ENCODE measurements at places on chromosomes 12 and 14. TPM values are rescaled to one million over a fixed set of nuclear protein-coding genes. Genes with fewer than 3 reads are reported as not detected.

- H3K27me3 ChIP-seq, result peaks cover 34% of the 10 kb centered on the region
- peak; percentile 8 for DNase-seq
- H3K4me1 ChIP-seq, result peaks cover 6% of the 10 kb centered on the region
Measured at GRCh38 chr14:38255408-38255672, 553 bp downstream of the CLEC14A start.

The ABHD12B gene
- total RNA-seq, result not detected

GRCh38 chr14:50068496-50068895 is 47.9 kb downstream of the VCPKMT start:
- H3K36me3 ChIP-seq, result peaks cover 6% of the 10 kb centered on the region
- H3K27ac ChIP-seq, result no peak overlapping the region
- no peak overlapping the region for H3K4me3 ChIP-seq
- peaks cover 61% of the 10 kb centered on the region for H3K4me1 ChIP-seq
- H3K27me3 ChIP-seq, result no peaks in the 10 kb centered on the region

DNA sequence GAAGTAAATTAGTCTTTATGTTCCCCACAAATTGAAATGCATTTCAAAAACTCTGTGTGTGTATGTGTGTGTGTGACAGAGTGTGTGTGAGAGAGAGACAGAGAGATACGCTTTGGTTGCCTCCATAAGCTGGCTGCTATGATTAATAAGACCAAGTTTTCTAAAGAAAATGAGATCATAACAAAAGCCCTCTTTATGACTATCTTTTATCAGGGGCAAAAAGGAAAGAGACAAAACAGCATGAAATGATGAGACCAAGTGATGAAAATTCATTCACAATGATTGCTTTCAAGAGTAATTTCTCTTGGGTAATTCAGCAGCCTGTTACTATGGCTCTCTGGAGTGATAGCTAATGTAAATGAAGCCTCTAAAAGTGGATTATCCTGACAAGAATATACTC is 277.6 kb upstream of the PLEKHG7 start:
- no peak for DNase-seq
- H3K27ac ChIP-seq, result no peak overlapping the region
- no peaks in the 10 kb centered on the region for H3K27me3 ChIP-seq
- peaks cover 3% of the 10 kb centered on the region for H3K36me3 ChIP-seq
- H3K4me3 ChIP-seq, result no peak overlapping the region
- H3K4me1 ChIP-seq, result peaks cover 15% of the 10 kb centered on the region

The SALL2 gene
- 2.7 TPM for total RNA-seq

The ANG gene
- total RNA-seq, result 0.68 TPM

GRCh38 chr12:127579446-127579845 is 687.5 kb upstream of the TMEM132C start:
- H3K27me3 ChIP-seq, result peaks cover 13% of the 10 kb centered on the region
- no peaks in the 10 kb centered on the region for H3K4me1 ChIP-seq
- H3K36me3 ChIP-seq, result no peaks in the 10 kb centered on the region
- H3K27ac ChIP-seq, result no peak overlapping the region
- DNase-seq, result no peak
- no peak overlapping the region for H3K4me3 ChIP-seq

DNA sequence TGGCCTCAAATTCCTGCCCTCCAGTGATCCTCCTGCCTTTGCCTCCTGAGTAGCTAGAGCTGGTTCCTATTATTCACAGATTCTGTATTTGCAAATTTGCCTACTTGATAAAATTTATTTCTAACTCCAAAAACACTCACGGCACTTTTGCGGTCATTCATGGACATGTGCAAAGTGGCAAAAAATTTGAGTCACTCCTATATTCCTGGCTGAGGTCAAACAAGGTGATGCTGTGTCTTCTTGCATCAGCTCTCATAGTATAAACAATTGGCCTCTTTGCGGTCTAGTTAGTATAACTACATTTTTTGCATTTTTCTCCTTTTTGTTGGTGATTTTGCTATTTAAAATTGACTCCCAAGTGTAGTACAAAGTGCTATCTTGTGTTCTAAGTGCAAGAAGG is 24.7 kb downstream of the ATF1 start:
- H3K27me3 ChIP-seq, result no peaks in the 10 kb centered on the region
- H3K27ac ChIP-seq, result no peak overlapping the region
- no peak overlapping the region for H3K4me3 ChIP-seq
- H3K4me1 ChIP-seq, result peaks cover 18% of the 10 kb centered on the region

The CYP27B1 gene
- total RNA-seq, result 11.3 TPM

DNA sequence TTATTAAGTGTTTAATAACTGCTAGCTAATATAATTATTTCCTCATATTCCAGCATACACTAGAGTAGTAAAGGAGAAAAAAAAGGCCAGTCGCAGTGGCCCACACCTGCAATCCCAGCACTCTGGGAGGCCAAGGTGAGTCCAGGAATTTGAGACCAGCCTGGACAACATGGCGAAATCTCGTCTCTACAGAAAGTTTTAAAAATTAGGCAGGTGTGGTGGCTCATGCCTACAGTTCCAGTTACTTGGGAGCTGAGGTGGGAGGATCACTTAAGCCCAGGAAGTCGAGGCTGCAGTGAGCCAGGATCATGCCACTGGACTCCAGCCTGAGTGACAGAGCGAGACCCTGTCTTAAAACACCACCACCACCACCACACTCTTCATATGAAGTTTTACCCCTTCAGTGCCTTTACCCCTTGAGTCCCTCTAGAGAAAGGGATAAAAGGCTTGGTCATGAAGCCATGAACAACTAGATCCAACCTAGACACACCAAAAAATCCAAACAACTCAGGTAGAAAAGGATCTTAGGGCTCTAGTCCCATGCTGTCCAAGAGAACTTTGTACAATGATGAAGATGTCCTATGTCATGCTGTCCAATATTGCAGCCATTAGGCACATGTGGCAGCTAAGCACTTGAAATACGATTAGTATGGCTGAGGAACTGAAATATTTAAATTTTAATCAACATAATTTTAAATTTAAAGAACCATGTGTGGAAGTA is 29.6 kb downstream of the ATXN2 start:
- H3K4me1 ChIP-seq, result peaks cover 19% of the 10 kb centered on the region
- DNase-seq, result no peak
- no peaks in the 10 kb centered on the region for H3K27me3 ChIP-seq
- H3K36me3 ChIP-seq, result peaks cover 8% of the 10 kb centered on the region
- H3K4me3 ChIP-seq, result no peak overlapping the region
- no peak overlapping the region for H3K27ac ChIP-seq

GRCh38 chr14:91249841-91250616 is 5.5 kb upstream of the GPR68 start:
- no peaks in the 10 kb centered on the region for H3K27me3 ChIP-seq
- H3K4me3 ChIP-seq, result peak overlapping the region; percentile 23
- peaks cover 52% of the 10 kb centered on the region for H3K36me3 ChIP-seq
- DNase-seq, result peak; percentile 55

DNA sequence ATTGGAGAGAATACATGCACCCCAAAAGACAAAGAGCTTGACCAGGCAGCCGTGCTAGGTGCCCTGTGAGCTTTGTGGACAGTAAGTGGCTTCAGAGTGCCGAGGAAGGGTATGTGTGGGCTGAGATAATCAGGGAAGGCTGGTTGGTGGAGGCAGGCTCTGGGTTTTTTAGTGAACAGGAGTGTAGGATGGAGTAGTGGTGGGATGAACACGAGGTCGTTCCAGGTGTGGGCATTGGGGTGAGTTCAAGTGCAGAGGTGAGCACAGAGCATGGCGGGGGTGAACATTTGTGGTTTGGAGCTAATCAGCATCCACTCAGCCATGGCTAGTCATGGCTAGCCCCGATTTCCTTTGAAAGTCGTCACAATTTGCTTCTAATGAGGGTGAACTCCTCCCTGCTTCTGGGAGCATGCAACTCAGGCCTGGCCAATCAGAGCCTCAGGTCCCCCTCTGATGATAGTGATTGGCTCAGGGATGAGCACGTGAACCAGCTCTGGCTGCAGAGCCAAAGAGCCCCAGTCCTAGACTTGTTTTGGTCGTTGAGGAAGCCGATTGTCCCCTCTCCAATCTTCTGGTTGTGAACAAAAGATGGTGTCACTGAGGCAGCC is 40.7 kb upstream of the TCL1B start:
- no peaks in the 10 kb centered on the region for H3K36me3 ChIP-seq
- H3K4me3 ChIP-seq, result no peak overlapping the region
- no peaks in the 10 kb centered on the region for H3K27me3 ChIP-seq
- H3K27ac ChIP-seq, result no peak overlapping the region
- H3K4me1 ChIP-seq, result no peaks in the 10 kb centered on the region
- DNase-seq, result no peak

- DNase-seq, result no peak
- no peaks in the 10 kb centered on the region for H3K4me1 ChIP-seq
- H3K4me3 ChIP-seq, result no peak overlapping the region
Measured at GRCh38 chr12:91422811-91423692, 240.4 kb upstream of the DCN start.

DNA sequence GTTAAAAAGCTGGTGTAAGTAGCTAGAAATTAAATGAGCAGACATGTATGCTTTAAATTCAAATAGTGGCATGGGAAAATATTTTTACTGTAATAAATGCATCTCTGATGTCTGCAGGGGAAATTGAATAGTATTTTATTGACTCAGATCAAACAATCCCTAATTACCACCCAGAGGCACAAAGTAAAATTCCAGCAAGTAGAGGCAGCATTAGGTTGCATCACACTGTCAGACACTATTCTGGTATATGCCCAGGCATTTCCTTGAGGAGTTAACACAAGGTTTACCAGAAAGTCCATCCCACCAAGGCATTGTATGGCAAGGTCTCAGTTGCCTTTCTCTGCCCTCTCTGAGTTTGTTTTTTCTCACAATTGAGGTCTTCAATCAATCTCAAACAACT is 201.6 kb upstream of the KITLG start:
- H3K27ac ChIP-seq, result no peak overlapping the region
- no peak overlapping the region for H3K4me3 ChIP-seq
- no peaks in the 10 kb centered on the region for H3K4me1 ChIP-seq
- no peaks in the 10 kb centered on the region for H3K27me3 ChIP-seq
- no peaks in the 10 kb centered on the region for H3K36me3 ChIP-seq
- no peak for DNase-seq

The MLXIP gene
- 41.4 TPM for total RNA-seq

DNA sequence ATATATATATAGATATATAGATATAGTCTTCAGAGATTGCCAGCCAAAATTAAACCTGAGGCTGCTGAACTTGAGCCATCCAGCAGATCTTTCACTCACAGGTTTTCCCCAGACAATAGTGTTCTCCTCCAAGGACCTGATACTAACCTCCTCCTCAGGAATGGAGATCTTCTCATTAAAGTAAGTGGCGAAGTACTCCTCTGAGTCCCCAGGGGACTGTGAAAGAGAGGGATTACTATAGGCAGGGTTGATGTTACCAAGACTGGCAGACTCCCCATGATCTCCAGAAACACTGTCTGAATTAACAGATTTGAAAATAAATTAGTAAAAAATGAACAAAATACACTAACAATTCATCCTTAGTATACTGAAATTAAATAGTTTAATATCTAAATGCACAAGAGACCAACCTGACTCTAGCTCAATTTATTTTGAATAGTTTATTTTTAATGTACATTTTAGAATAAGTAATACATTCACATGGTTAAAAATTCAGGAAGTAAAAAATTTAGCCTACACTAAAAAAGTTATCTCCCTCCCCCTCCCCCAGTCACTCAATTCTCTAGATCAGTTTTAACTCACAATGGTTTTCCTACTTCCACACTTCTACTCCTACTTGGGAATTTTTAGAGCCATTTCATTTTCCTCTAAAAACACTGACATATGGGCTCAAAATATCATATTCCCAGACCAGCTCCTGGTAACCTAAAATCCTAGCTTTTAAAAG is 17.7 kb downstream of the SLC11A2 start:
- H3K27ac ChIP-seq, result peak overlapping the region; percentile 54
- H3K4me1 ChIP-seq, result peaks cover 30% of the 10 kb centered on the region
- DNase-seq, result no peak

GRCh38 chr12:52313461-52313860 is 7.7 kb downstream of the KRT83 start:
- H3K27me3 ChIP-seq, result peaks cover 45% of the 10 kb centered on the region
- no peak overlapping the region for H3K4me3 ChIP-seq
- H3K36me3 ChIP-seq, result no peaks in the 10 kb centered on the region
- H3K4me1 ChIP-seq, result peaks cover 4% of the 10 kb centered on the region
- no peak for DNase-seq
- no peak overlapping the region for H3K27ac ChIP-seq

The ASIC1 gene
- total RNA-seq, result 20.7 TPM

GRCh38 chr14:75917946-75918335 is 63.9 kb downstream of the TGFB3 start:
- DNase-seq, result no peak
- no peaks in the 10 kb centered on the region for H3K4me1 ChIP-seq
- no peak overlapping the region for H3K27ac ChIP-seq
- H3K4me3 ChIP-seq, result no peak overlapping the region
- H3K36me3 ChIP-seq, result peaks cover 5% of the 10 kb centered on the region

DNA sequence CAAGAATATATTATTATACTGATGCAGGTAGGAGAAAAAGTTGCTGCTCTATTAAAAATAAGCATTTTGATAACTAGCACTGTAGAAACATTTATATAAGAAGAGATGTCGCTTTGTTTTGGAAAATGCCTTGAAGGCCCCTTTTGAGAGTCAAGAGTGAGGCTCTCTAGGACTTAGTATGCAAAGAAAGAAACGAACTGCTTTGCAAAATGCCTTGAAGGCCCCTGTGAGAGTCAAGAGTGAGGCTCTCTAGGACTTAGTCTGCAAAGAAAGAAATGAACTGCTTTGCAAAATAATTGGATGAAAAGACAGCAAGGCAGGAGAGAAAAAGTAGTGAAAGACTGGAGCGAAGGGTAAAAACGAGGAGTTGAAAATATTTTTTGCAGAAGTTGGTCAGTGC is 65.9 kb downstream of the AVPR1A start:
- no peak for DNase-seq
- H3K4me1 ChIP-seq, result no peaks in the 10 kb centered on the region
- H3K27ac ChIP-seq, result no peak overlapping the region
- H3K27me3 ChIP-seq, result no peaks in the 10 kb centered on the region
- no peak overlapping the region for H3K4me3 ChIP-seq

DNA sequence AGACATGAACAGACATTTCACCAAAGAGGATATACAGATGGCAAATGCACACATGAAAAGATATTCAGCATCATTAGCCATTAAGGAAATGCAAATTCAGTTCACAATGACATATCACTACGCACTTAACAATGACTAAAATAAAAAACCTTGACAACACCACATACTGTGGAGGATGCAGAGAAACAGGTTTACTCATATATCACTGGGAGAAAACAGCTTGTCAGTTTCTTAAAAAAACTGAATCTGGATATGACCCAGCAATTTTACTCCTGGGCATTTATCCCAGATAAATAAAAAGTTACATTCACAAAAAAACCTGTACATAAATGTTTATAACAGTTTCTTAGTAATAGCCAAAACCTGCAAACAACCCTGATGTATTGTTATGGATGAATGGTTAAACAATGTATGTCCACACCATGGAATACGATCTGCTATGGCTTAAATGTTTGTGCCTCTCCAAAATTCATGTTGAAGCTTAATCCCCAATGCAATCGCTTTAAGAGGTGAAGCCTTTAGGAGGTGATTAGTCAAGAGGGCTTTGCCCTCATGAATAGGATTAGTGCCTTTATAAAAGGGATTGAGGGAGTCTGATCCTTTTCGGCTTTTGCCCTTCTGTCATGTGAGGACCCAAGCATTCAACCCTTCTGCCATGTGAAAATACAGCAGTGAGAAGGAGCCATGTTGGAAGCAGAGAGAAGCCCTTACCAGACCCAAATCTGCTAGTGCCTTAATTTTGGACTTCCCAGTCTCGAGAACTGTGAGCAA is 36.0 kb upstream of the PPP4R3A start:
- H3K27me3 ChIP-seq, result peaks cover 14% of the 10 kb centered on the region
- no peak overlapping the region for H3K27ac ChIP-seq
- H3K36me3 ChIP-seq, result no peaks in the 10 kb centered on the region
- H3K4me3 ChIP-seq, result no peak overlapping the region
- DNase-seq, result no peak
- no peaks in the 10 kb centered on the region for H3K4me1 ChIP-seq

- H3K36me3 ChIP-seq, result peaks cover 54% of the 10 kb centered on the region
- H3K4me1 ChIP-seq, result peaks cover 44% of the 10 kb centered on the region
- H3K4me3 ChIP-seq, result peak overlapping the region; percentile 95
Measured at GRCh38 chr12:14769466-14769968, 33.8 kb downstream of the WBP11 start.
